ENCODE measurements at places on chromosomes 1 and 21.

DNA sequence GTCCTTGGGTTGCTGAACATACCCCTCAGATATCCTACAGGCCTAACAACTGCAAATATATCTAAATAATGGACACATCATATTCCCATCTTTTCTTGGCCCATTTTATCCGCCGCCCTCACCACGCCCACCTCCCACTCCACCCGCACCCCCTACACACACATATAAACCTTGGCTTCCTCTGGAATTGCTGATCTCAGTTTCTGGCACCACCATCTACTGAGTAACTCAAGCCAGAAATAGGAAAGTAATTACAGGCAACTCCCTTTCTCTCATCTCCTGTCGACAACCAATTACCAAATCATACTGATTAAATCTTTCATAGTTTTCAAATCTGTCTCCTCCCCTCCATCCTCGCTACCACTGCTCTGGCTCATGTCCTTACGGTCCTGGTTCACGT, 4.7 kb downstream of the RGS8 start:
- no peaks in the 10 kb centered on the region for H3K4me1 ChIP-seq
- no peak overlapping the region for H3K4me3 ChIP-seq
- no peaks in the 10 kb centered on the region for H3K36me3 ChIP-seq
- no peak for DNase-seq
- peaks cover 16% of the 10 kb centered on the region for H3K27me3 ChIP-seq

DNA sequence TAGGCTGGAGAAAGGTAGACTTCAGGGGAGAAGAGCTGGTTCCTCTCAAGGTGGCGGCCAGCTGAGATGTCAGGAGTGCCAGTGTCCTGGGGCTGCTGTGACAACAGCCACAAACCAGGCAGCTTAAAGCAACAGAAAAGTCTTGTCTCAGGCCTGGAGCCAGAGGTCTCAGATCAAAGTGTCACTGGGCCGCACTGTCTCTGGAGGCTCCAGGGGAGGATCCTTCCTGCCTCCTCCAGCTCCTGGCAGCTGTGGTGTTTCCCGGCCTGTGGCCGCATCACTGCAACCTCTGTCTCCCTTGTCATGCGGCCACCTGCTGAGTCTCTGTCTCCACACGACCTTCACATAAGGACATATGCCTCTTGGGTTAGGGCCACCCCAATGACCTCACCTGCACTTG, 24.4 kb upstream of the TSPEAR start:
- DNase-seq: no peak
- peaks cover 41% of the 10 kb centered on the region for H3K27me3 ChIP-seq
- H3K27ac ChIP-seq: no peak overlapping the region
- no peak overlapping the region for H3K4me3 ChIP-seq
- H3K4me1 ChIP-seq: no peaks in the 10 kb centered on the region
- no peaks in the 10 kb centered on the region for H3K36me3 ChIP-seq

- H3K27me3 ChIP-seq: peaks cover 4% of the 10 kb centered on the region
- H3K4me3 ChIP-seq: peak overlapping the region; percentile 39
- peak overlapping the region; percentile 71 for H3K27ac ChIP-seq
- peaks cover 21% of the 10 kb centered on the region for H3K4me1 ChIP-seq
- peaks cover 50% of the 10 kb centered on the region for H3K36me3 ChIP-seq
Measured at GRCh38 chr1:151237678-151238466, 16.7 kb upstream of the PSMD4 start.

- H3K36me3 ChIP-seq: no peaks in the 10 kb centered on the region
- no peak overlapping the region for H3K4me3 ChIP-seq
- peaks cover 2% of the 10 kb centered on the region for H3K27me3 ChIP-seq
- no peak overlapping the region for H3K27ac ChIP-seq
- H3K4me1 ChIP-seq: no peaks in the 10 kb centered on the region
Measured at GRCh38 chr1:2592672-2593071, 6.1 kb downstream of the PRXL2B start.

- H3K4me3 ChIP-seq: peak overlapping the region; percentile 62
- H3K4me1 ChIP-seq: peaks cover 95% of the 10 kb centered on the region
- peak; percentile 50 for DNase-seq
- H3K36me3 ChIP-seq: peaks cover 20% of the 10 kb centered on the region
- peaks cover 2% of the 10 kb centered on the region for H3K27me3 ChIP-seq
Measured at GRCh38 chr1:93607814-93608186, 73.8 kb downstream of the BCAR3 start.

DNA sequence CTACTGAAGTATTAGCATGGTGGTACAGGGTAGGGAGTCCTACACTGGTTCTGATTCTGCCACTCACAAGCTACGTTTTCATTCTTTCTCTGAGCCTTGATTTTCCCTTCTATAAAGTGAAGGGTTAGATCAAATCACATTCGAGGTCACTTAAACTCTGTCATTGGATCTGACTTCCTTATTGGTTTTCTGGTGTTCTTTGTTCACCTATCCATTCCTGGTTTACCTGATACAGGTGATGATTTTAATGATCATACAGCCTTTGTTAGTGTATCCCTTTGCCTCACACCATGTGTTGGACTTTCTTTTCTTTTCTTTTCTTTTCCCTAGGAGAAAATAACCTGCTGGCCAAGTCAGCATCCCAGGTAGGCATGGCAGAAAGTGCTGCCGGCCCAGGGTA, 74.8 kb downstream of the NOS1AP start:
- peaks cover 24% of the 10 kb centered on the region for H3K4me1 ChIP-seq
- H3K27me3 ChIP-seq: no peaks in the 10 kb centered on the region
- no peak overlapping the region for H3K4me3 ChIP-seq
- no peak for DNase-seq
- no peaks in the 10 kb centered on the region for H3K36me3 ChIP-seq
- H3K27ac ChIP-seq: no peak overlapping the region

DNA sequence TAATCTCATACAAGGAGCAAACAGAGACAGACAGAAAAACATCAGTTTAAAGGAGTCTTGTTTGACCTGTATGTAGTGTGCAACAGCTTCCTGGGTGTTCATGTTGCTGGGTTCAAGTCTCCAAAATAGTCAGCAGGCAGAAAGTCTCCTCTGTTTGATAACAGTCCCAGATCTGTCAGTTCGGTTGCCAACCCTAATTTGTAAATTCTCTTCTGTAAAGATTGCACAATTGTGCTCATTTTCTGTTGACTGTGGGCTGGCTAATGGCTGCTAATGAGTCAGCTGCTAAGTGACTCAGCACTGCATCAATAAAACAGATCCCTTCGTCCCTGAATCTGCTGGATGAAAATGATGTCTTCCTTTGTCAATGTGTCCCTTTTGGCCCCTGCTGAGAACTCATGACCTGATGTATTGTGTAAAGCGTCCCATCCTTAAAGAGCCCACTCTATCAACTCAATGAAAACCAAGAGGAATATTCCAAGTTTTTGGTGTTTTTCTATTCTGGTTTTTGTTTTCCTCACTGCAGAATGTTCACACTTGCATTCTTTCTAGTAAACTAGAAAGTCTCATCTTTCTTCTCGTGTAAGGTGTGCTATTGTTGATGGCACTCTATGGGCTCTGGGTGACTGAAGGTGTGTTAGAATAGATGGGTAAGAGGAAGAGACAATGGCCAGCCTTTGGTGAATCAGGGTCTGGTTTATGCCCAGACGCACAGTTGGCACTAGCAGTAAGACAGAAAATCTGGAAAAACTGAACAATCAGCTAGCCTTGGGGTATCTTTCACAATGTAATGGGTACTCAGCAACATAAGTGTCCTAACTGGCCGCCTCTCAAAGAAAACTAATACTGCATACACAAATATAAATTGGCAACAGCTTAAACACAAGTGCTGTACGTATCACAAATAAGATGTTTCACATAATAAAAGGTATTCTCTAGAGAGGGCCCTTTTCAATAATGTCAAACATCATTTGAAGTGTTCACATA, 75.1 kb upstream of the SIPA1L2 start:
- peaks cover 11% of the 10 kb centered on the region for H3K4me1 ChIP-seq
- no peak overlapping the region for H3K27ac ChIP-seq
- no peaks in the 10 kb centered on the region for H3K27me3 ChIP-seq
- H3K36me3 ChIP-seq: no peaks in the 10 kb centered on the region
- no peak overlapping the region for H3K4me3 ChIP-seq

GRCh38 chr1:178575611-178576361, 62.9 kb downstream of the TEX35 start:
- no peak overlapping the region for H3K4me3 ChIP-seq
- DNase-seq: peak; percentile 4
- peaks cover 15% of the 10 kb centered on the region for H3K4me1 ChIP-seq
- H3K27me3 ChIP-seq: no peaks in the 10 kb centered on the region

GRCh38 chr1:68358439-68358838, 91.3 kb downstream of the RPE65 start:
- H3K4me1 ChIP-seq: peaks cover 10% of the 10 kb centered on the region
- no peak overlapping the region for H3K4me3 ChIP-seq
- no peak overlapping the region for H3K27ac ChIP-seq

- peak; percentile 38 for DNase-seq
- peaks cover 10% of the 10 kb centered on the region for H3K4me1 ChIP-seq
- H3K4me3 ChIP-seq: no peak overlapping the region
- H3K27me3 ChIP-seq: peaks cover 26% of the 10 kb centered on the region
Measured at GRCh38 chr1:167599957-167600581, 30.0 kb upstream of the RCSD1 start.

- peaks cover 2% of the 10 kb centered on the region for H3K27me3 ChIP-seq
- no peak for DNase-seq
- H3K27ac ChIP-seq: peak overlapping the region; percentile 2
- peaks cover 50% of the 10 kb centered on the region for H3K4me1 ChIP-seq
- H3K4me3 ChIP-seq: no peak overlapping the region
Measured at GRCh38 chr1:62234688-62235087, 40.0 kb downstream of the L1TD1 start.

DNA sequence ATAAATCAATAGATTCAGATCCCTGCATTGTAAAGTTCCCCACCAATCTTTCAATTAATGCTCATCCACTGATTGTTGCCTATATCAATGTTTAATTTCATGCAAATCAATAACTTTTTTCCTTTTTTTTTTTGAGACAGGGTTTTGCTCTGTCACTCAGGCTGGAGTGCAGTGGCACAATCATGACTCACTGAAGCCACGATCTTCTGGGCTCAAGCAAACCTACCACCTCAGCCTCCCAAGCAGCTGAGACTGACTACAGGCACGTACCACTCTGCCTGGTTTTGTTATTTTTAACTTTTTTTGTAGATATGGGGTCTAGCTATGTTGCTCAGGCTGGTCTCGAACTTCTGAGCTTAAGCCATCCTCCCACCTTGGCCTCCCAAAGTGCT, 25.7 kb downstream of the DIO1 start:
- H3K27ac ChIP-seq: peak overlapping the region; percentile 46
- no peak for DNase-seq
- H3K4me3 ChIP-seq: no peak overlapping the region
- no peaks in the 10 kb centered on the region for H3K27me3 ChIP-seq
- peaks cover 13% of the 10 kb centered on the region for H3K36me3 ChIP-seq
- peaks cover 16% of the 10 kb centered on the region for H3K4me1 ChIP-seq

GRCh38 chr1:43958351-43959255, 11.2 kb upstream of the DPH2 start:
- H3K4me1 ChIP-seq: no peaks in the 10 kb centered on the region
- H3K27me3 ChIP-seq: no peaks in the 10 kb centered on the region
- H3K4me3 ChIP-seq: no peak overlapping the region

DNA sequence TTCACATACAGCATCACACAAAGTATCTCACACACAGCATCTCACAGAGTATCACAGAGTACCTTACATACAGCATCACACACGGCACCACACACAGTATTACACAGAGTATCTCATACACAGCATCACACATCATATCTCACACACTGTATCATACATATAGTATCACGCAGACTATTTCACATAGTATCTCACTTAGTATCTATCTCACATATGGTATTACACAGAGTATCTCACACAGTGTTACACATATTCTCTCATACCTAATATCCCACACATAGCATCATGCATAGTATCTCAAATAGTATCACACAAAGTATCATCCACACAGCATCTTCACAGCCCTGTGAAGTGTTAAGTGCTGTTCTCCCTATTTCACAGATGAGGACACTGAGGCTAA, 121.5 kb upstream of the RAB4A start:
- no peaks in the 10 kb centered on the region for H3K36me3 ChIP-seq
- no peak overlapping the region for H3K4me3 ChIP-seq
- H3K27me3 ChIP-seq: peaks cover 6% of the 10 kb centered on the region

- peaks cover 15% of the 10 kb centered on the region for H3K36me3 ChIP-seq
- H3K4me1 ChIP-seq: peaks cover 42% of the 10 kb centered on the region
- no peak for DNase-seq
- peaks cover 5% of the 10 kb centered on the region for H3K27me3 ChIP-seq
- peak overlapping the region; percentile 8 for H3K27ac ChIP-seq
Measured at GRCh38 chr21:46096596-46097335, 1.1 kb upstream of the COL6A2 start.

DNA sequence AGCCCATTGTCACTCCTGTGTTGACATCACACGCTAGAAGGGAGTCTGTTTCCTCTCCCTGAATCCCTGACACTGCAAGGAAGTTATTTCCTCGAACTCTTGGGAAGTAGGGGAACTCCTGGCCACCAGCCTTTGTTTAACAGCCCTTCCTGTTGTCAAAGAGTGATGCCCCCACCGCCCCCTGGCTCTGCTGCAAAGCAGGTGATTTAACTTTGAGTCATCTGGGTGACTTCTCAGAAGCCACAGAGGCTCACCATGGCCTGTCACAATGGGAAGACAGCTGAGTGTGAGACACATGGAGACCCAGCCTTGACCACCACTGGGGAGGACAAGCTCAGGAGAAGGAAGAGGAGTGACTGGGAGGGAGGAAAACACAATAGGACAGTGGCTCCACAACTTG, 182.8 kb downstream of the PSMG1 start:
- no peak overlapping the region for H3K4me3 ChIP-seq
- no peak overlapping the region for H3K27ac ChIP-seq
- H3K27me3 ChIP-seq: peaks cover 1% of the 10 kb centered on the region
- no peak for DNase-seq

- H3K4me1 ChIP-seq: no peaks in the 10 kb centered on the region
- no peak overlapping the region for H3K27ac ChIP-seq
- DNase-seq: no peak
- H3K27me3 ChIP-seq: peaks cover 1% of the 10 kb centered on the region
Measured at GRCh38 chr21:26280148-26280547, 109.6 kb upstream of the APP start.

DNA sequence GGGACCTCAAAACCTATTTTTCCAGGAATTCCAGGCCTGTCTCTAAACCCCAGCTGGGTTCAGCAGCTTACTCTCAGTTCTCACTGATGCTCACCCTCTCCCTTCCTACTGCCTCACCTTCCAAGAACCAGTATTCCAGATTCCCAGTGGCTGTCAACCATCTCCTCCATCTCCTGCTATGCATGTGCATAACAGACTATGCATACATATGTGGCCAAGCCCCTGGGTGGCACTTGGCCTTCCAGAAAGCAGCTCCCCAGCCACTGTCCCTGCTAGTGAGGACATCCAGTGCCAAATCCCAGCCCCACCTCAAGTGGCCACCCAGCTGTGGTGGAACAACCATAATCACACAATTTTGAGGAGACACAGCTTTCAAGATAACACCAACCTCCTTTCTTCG, 475.7 kb upstream of the PKN2 start:
- H3K27ac ChIP-seq: no peak overlapping the region
- no peak for DNase-seq
- no peak overlapping the region for H3K4me3 ChIP-seq
- no peaks in the 10 kb centered on the region for H3K27me3 ChIP-seq

GRCh38 chr1:101588677-101589076, 351.9 kb downstream of the S1PR1 start:
- no peak overlapping the region for H3K27ac ChIP-seq
- H3K36me3 ChIP-seq: no peaks in the 10 kb centered on the region
- no peaks in the 10 kb centered on the region for H3K4me1 ChIP-seq
- no peak overlapping the region for H3K4me3 ChIP-seq
- no peak for DNase-seq

GRCh38 chr1:92274939-92275338, 23.8 kb downstream of the GLMN start:
- DNase-seq: no peak
- H3K36me3 ChIP-seq: peaks cover 13% of the 10 kb centered on the region
- H3K27ac ChIP-seq: peak overlapping the region; percentile 32
- H3K27me3 ChIP-seq: no peaks in the 10 kb centered on the region
- H3K4me1 ChIP-seq: peaks cover 30% of the 10 kb centered on the region

- no peaks in the 10 kb centered on the region for H3K36me3 ChIP-seq
- H3K4me3 ChIP-seq: no peak overlapping the region
- H3K27me3 ChIP-seq: peaks cover 10% of the 10 kb centered on the region
- DNase-seq: no peak
Measured at GRCh38 chr1:202104073-202104472, 18.6 kb upstream of the GPR37L1 start.
